ENCODE measurements at places on chromosomes 5 and 9.

GRCh38 chr9:69178583-69179011 lies 4.5 kb downstream of the TJP2 start:
- peak; percentile 28 for DNase-seq

GRCh38 chr9:122580360-122580759 lies 2.8 kb downstream of the OR1L8 start:
- DNase-seq, result no peak

- no peak for DNase-seq
Observed at GRCh38 chr5:73117088-73117740, 3.2 kb upstream of the TMEM171 start.

DNA sequence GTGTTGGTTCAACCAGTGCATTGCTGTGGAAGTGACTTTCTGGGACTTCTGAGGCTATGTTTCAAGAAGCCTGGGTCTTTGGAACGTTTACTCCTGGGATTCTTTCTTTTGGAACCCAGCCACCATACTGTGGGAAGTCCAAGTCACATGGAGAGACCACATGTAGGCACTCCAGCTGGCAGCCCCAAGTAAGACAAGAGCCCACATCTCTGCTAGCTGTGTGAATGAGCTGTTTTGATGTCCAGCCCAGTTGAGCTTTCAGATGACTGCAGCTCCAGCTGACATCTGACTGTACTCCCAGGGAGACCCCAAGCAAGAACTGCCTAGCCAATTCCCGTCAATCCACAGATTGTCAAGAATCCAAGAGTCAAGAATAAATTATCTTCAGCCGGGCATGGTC lies 60.1 kb upstream of the SPATA31D4 start:
- DNase-seq, result no peak

GRCh38 chr9:93918061-93918460 lies 37.1 kb downstream of the BARX1 start:
- DNase-seq, result no peak
